ENCODE measurements at places on chromosomes 3 and 15.
A peak's percentile ranks its signal among the peaks of the same experiment; 100 is the strongest.

- DNase-seq = no peak
Measured at GRCh38 chr3:71722693-71723092, 2.5 kb downstream of the EIF4E3 start.

GRCh38 chr3:23676093-23676492, 129.7 kb upstream of the UBE2E1 start:
- DNase-seq = no peak

GRCh38 chr3:50227390-50228183, 8.4 kb upstream of the GNAI2 start:
- DNase-seq = peak; percentile 92

DNA sequence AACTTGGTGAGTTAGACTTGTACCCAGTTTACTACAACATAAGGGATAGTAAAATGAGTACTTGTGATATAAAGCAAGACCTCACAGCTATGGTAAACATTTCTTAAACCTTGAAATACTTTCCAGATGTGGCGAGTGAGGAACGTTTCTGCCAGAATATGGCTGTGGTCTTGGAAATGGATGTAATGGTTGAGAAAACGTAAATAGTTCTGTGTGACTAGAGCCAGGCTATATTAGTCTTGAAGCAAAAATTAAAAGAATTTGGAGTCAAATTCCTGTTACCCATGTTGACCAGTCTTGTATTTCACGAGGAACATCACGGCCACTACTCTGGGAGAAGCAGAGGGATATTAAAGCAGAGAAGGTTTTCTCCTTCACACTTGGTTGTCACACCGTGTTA, 15.3 kb downstream of the OR4F15 start:
- DNase-seq = no peak

DNA sequence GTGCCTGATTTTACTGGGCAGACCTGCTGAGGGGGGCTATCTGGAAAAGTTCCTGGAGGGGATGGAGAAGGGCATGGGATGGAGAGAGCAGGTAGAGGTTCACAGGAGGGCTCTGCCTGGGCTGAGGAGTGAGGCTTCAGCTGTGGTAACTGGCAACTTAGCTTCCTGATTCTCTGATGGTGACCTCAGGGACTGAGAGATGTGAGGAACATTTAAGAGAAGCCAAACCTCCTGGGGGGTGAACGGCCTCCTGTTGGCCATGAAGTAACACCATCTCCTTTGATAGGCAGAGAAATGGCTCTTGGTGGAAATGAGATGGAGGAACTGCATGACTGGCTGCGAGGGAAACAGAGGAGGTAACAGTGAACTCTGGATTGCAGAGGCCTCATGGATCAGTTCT, 97.3 kb upstream of the ROPN1 start:
- DNase-seq = no peak

DNA sequence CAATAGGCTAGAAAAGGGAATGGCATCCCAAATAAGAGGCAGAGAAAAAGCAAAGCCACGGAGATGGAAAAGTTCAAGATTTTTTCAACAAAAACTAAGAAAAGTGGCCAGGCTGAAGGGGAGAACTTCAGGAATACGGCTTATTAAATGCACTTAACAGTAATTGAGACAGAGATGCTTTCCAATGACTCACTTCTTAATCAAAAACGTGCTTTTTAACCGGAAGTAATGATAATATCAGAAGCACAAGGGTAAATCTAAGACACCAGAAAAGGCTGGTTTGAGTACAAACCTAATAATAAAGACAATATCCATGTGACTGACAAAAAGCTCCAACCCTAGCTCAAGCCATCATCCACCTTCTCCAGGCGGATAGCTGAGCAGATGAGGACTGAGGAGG, 24.8 kb upstream of the ACTC1 start:
- no peak for DNase-seq

- DNase-seq = peak; percentile 1
Measured at GRCh38 chr3:10017636-10018292, 8.5 kb upstream of the FANCD2 start.

Data from CD4-positive, alpha-beta T cell treated with Interleukin-2 at 100 ng/mL for 4 hours (primary cell).